ENCODE measurements at places on chromosomes 3 and 15.

GRCh38 chr15:58179206-58179605 lies 41.0 kb downstream of the AQP9 start:
- no peak for DNase-seq

GRCh38 chr3:170811928-170812591 lies 57.9 kb downstream of the RPL22L1 start:
- peak; percentile 68 for DNase-seq

DNA sequence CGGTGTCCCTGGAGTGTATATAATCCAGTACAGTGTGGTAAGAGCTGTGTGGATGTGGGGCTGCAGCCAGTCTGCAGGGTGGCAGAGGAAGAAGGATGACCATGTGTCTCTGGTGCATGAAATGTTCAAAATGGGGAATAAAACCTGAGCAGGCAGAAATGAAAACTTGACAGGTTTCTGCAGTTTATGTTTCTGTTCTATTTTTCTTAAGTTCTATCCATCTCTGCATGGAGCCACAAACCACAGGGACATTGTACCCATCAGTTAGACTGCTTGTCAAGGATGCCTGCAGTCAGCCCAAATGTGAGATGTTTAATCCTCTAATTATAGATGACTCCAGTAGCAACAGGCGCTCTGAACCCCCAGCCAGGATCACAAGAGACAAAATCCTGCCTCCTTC lies 216.7 kb downstream of the IL20RB start:
- no peak for DNase-seq

GRCh38 chr15:34883042-34883441 lies 86.5 kb downstream of the AQR start:
- no peak for DNase-seq
